ENCODE measurements at places on chromosomes 6 and 20.

GRCh38 chr6:38697846-38698245 is 5.1 kb downstream of the GLO1 start:
- DNase-seq = no peak

GRCh38 chr6:82779041-82779440 is 286.6 kb downstream of the UBE3D start:
- DNase-seq = no peak

GRCh38 chr20:62726276-62726675 is 17.6 kb downstream of the NTSR1 start:
- DNase-seq = no peak

- peak; percentile 8 for DNase-seq
Measured at GRCh38 chr20:38961530-38962043, 557 bp upstream of the DHX35 start.

DNA sequence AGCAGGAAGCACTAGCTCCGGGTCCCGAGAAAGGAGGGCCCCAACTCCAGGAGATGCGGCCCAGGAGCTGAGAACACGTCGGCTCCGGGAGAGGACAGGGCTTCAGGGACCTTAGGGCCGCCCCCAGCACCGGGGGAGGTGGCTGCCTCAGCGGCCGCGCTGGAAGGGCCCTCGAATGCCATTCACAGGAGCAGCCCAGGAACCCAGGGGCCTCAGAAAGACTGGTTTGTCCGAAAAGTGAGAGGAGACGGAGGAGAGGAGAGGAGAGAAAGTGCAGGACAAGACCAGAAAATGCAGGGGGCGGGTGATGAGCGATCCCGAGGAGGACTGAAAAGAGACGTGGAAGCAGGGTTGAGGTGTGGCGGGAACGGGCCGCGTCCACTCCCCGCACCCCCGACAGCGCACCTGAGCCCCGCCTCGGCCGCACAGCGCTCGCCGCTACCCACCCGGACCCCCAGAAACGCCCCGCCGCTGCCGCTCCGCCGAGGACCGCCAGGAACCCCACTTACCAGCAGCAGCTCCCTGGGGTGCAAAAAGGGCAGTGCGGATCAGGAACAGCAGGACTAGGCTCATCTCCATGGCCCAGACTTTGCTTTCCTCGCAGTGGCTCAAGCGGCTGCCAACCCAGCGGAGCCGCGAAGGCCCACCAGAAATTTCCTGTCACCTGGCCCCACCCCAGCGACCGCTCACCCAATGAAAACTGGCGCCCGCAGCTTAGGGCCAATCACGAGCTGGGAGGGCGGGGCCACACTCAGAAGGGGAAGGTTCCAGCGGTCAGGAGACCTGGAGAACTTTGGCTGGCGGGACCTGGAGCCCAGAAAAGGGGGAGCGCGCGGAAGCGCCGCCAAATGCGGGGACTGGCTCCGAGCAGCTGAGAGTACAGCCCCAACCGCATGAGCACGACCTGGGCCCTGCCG is 25.4 kb downstream of the HLA-F start:
- peak; percentile 59 for DNase-seq

DNA sequence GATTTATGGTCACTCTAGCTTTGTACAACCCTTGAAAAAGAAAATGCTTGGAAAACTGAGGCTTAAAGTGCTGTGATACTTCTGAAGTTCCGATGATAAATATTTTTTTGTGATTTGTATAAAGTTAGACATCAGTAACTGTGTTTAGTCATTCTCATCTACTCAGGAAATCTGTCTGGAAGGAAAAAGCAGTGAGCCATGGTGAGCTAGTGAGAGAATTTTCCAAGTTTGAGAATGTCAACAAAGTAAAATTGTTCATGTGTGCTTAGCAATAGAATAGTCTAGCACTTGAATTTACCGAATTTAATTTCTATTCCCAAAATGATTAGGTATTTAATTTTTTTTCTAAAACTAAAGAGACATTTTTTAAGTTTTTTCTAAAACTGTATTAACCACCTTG is 41.3 kb upstream of the PLCB4 start:
- DNase-seq = no peak

GRCh38 chr20:5171064-5171789 is 44.4 kb downstream of the CDS2 start:
- DNase-seq = no peak

GRCh38 chr6:44260011-44260410 is 2.7 kb upstream of the SLC35B2 start:
- no peak for DNase-seq

DNA sequence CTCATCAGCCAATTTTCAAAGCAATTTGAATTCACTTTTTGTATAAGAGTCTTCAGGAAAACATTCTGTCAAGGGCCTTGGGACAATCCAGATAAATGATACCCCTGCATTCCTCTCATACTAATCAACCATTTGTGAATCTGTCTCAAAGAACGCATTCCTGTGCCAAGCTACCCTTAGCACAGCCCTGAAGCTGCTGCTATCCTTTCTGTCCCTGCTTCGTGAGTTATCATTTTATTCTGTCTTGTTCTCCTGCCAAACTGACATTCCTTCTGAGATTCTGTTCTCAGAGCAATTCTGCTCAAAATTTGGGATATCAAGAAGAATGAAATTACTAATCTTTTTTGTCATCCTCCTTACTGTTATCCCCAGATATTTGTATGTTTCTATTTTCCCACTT is 213.9 kb upstream of the STXBP5 start:
- DNase-seq = no peak

DNA sequence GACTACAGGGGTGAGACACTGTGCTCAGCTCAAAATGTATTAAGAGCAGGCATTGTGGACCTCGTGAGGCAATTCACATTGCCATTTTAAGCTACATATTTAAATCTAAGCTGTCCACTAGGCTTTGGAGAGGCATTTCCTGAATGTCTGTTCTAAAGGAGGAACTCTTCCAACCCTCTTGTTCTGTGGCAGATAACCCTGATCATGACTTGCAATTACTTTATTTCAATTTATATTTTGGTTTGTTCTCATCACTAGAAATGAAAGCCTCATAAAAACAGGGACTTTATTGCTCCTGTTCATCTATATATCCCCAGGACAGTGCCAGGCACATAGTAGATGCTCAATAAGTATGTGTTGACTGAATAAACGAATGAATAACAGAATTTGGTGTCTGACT is 84.0 kb upstream of the SALL4 start:
- no peak for DNase-seq

DNA sequence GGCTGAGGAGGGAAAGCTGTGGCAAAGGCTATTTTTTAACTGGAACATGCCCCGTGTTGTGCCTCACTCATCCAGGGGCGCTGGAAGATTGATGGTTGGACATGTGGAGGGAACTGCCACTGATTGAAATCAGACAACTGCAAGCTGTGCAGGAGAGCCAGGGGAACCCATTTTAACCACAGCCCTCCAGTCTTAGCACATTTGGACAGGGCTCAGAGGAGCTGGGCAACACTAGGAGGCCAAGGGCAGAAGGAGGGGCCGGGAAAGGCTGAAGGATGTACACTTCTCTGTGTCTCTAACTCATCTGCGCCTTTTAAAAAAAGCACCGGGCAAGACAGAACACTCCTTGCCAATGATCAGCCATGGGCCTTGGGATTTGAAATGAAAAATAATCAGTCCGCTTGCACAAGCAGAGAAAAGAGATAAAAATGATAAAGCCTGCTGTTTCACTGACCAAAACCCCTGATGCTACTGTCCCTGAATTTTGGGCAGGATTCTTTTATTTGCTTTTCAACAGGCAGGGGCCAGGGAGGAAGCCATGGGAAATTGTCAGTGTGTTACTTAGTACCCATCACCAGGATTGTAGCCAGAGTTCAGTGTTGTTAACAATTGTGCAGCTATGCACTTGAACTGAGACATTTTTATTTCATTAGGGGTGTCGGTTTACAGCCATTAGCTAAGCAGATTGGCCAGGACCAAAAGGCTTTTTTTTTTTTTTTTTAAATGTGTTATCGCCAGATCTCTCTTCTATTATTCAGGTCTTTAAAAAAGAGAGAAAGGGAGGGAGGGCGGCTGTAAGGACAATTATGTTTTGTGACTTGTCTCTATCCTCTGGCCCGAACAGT is 109.3 kb upstream of the EYA4 start:
- no peak for DNase-seq

DNA sequence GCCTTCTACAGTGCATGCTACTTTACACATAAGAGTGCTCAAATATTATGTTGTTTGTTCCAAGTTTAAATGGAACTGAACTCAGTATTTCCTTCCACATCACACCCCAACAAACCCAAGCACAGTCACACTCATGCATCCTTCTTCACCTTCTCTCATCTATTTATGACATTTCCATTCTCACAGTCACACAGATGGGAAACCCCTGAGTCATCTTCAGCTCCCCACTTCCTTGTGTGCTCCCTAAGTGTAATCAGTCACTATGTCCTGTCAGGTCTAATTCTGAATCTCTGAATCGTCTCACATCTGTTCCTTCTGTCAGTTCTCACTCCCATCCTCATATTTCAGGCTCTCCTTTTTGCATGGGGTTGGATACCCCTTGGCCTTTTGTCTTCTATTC is 96.0 kb downstream of the RIMS1 start:
- DNase-seq = no peak

GRCh38 chr20:41638456-41638855 is 20.3 kb upstream of the CHD6 start:
- DNase-seq = no peak

GRCh38 chr20:6421321-6422248 is 298.8 kb upstream of the FERMT1 start:
- no peak for DNase-seq

DNA sequence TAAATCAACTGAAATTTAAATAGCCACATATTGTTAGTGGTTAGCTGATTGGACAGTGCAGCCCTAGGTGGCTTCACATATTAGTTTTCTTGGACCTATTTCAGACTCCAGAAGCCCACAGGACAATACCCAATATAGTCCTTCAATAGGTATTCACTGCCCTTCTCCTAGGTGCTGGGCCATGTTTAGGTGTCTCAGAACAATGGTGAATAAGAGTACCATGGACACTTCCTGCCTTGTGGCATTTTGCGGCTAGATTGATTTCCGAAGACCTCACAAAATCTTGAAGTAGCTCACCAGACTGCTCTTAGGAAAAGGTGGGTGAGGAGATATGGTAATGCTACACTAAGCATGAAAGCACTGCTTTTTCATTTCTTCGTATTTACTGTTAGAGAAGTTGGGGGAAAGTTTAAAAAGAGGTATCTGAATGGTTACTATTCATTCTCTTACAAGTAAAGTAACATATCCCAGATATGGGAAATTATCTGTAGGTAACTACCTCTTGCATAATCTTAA is 199.3 kb downstream of the GJA10 start:
- no peak for DNase-seq

GRCh38 chr20:25230166-25230831 is 17.6 kb upstream of the PYGB start:
- DNase-seq = peak; percentile 14

- no peak for DNase-seq
Measured at GRCh38 chr20:44851545-44851944, 34.0 kb upstream of the YWHAB start.

GRCh38 chr20:43906505-43907034 is 8.1 kb upstream of the TOX2 start:
- no peak for DNase-seq

DNA sequence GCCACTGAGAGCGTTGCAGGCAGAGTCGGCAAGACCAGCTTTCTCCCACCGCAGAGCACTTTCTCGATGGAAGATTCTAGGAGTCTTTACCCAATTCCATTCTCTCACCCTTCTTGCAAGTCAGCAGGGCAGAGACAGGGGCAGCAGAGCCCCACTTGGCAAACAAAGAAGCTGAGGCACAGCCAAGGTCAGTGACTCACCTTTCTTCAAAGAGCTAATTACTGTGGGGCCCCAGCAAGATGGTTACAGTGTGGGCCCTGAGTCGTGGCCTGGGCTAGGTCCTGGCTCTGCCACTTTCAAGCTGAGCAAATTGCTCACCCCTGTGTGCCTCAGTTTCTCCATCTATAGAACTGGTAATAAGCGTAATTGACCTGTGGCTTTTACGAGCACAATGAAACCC is 277.0 kb downstream of the PREX1 start:
- DNase-seq = no peak

- no peak for DNase-seq
Measured at GRCh38 chr6:89047473-89047872, 33.1 kb upstream of the PNRC1 start.

DNA sequence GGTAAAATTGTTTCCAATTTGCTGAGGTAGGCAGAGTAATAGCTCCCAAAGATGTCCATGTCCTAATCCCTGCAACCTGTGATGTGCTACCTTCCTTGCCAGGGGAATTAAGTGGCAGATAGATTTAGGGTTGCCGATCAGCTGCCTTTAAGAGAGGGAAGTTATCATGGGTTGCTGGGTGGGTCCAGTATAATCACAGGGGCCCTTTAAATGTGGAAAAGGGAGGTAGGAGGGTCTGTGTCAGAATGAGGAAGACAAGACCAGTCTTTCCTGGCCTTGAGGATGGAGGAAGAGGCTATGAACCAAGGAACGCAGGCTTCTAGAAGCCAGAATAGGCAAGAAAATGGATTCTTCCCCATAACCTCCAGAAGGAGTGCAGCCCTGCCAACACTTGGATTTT is 50.7 kb downstream of the CTCFL start:
- no peak for DNase-seq

DNA sequence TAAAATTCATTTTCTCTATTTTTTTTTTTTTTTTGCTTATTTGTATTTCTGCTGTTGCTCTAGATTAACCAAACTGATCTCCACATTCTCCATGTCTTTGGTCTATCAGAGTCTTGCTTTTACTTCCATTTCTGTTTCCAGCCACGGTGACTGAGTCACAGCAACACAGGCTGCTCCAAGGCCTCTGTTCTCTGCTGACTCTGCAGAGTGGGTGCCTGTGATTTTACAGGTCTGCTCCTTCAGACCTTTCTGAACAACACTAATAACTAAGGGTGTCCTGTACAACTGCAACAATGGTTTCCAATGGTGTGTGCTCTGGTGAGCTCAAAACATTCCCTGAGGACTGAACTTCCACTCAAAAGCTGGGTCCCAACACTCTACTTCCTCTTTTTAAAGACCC is 102.3 kb upstream of the BMP2 start:
- DNase-seq = no peak

DNA sequence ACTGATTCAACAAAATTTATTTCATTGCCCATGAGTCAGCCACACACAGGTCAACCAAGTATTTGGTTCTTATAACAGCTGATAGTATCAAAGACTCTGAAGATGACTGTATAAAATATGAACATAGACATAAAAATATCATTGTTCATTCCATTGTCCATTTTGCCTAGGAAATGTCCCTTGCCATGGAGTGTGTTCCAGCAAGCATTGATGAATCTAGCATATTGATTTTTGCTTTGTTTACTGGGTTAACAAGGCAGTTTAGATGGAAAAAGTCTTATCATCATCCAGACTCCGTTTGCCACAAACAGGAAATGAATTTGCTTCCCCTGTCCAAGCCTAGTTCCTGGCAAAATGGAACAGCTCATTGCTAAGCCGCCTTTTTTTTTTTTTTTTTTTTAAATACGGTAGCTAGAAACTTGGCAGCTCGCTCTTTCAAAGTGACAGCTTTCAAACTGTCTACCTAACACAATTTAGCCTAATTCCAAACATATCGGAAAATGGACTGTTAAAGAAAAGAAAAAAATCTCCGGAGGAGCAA is 7.5 kb downstream of the F13A1 start:
- no peak for DNase-seq

DNA sequence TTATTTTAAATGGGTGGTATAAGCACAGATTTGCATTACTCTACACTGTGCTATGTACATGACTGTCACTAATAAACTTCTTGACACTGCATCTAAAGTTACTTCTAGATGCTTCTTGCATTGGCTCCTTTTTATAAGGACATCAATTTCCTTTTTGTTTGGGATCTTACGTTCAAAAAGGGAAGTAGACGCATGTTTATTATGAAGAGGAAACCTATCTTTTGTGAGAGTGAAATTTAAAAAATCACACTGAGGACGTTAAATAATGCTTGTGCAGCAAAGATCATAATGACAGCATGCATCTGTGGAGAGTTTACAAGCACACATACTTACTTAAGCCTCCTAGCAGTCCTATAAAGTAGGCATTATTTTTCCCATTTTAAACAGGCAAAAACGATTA is 479.5 kb downstream of the CD83 start:
- no peak for DNase-seq
